ENCODE measurements at places on chromosomes 2 and 18.

GRCh38 chr2:144374163-144374661 is 145.7 kb downstream of the ZEB2 start:
- DNase-seq = no peak

GRCh38 chr2:130805613-130806012 is 31.1 kb upstream of the ARHGEF4 start:
- DNase-seq = no peak

- no peak for DNase-seq
Measured at GRCh38 chr18:6327895-6328620, 86.7 kb downstream of the L3MBTL4 start.

DNA sequence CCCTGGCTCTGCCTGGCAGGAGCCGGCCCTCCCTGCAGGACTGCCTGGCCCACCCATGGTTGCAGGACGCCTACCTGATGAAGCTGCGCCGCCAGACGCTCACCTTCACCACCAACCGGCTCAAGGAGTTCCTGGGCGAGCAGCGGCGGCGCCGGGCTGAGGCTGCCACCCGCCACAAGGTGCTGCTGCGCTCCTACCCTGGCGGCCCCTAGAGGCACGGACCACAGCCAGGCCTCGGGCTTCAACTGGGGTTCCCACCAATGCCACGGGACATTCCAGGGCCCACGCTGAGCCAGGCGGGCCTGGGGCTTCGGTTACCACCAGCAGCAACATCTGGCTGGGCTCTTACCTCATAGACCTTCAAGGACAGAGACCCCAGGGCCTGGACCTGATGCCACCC is 6.1 kb upstream of the GMPPA start:
- DNase-seq = no peak

GRCh38 chr18:45786941-45787340 is 38.5 kb upstream of the SIGLEC15 start:
- no peak for DNase-seq

DNA sequence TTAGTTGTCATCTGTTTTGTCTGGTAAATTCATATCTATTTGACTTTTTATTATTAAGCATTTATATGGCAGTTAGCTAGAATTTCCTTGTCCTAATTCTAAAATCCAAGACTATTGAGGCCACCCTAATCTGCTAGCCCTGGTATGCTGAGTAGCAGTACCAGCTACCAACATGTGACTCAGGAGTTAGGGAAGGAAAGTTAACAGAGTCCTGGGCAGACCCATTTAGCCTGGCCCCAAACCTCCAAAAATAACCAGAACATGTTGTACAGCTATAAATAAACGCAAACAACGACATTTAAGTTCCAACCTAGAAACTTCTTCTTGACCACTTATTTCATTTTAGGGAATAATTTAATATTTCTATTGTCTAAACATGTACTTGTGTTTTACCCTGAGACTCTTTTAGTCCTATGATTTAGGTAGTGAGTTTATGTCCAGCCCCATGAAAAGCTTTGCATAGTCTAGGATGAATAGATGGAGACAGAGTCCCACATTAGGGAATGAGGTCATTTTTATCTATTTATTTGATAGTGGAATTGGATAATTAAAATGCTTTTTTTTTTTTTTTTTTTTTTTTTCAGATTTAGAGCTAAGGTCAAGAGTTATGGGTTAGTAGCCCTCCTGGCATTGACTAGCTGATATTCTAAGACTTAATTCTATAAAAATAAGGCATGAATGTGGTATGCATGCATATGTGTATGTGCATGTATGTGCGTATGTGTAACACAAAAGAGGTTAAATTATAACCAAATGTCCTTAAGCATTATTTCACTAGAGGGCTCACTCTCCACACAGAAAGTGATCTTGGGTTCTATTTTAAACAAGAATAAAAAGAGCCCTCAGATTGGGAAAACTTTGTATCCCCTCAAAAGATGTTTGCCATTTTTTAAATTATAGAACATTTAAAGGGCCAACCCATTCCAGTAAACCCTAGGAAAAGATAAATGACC is 160.1 kb upstream of the MAPRE2 start:
- no peak for DNase-seq

GRCh38 chr18:14031053-14031452 is 101.2 kb downstream of the ZNF519 start:
- no peak for DNase-seq

GRCh38 chr2:20929721-20930120 is 106.8 kb upstream of the LDAH start:
- no peak for DNase-seq

DNA sequence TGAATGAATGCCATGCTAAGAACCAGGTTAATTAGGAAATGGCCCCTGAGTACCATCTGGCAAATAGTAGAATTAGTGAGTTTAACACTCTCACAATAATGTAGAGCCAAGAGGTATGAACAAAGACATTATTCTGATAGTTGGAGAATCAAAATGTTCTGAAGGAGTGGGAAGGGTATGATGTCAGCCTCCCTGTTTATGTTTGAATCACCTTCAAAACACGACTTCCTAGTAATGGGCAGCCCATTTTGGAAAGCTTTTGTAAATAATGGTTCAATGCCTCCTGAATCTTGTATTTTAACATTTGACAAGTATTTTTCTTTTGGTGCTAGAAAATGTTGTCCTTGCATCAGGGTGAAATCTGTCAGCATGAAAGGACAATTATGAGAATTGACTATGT is 108.3 kb downstream of the DSEL start:
- DNase-seq = no peak

Data from stimulated activated CD4-positive, alpha-beta T cell treated with anti-CD3 and anti-CD28 coated beads, Interleukin-15, amount 100 ng/mL, for 24 hours (primary cell).